ENCODE measurements at places on chromosomes 12 and 14.

DNA sequence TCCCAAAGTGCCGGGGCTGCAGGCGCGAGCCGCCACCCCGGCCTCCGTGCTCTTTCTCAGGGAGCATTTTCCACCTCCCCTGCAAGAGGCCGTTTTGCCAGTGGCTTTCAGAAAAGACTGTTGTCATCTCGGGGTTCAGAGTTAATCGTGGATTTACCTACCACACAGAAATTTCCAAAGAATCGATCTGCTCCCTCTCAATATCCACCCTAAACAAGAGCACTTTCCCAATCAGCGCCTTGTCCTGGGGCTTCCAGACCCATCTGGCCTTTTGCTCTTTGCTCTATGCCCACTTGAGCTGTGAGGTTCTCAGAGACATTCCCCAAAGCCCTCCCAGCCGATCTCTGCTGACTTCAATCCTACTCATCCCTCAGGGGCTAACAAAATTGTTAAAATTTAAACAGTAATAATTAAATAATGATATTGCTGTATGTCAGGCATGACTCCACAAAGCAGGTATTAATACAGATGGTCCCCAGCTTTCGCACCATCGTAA, 86.6 kb downstream of the NINJ2 start:
- DNase-seq, result no peak

GRCh38 chr14:33490555-33490954, 460.3 kb downstream of the EGLN3 start:
- DNase-seq, result no peak

- no peak for DNase-seq
Measured at GRCh38 chr12:65593239-65593701, 231.0 kb upstream of the HMGA2 start.

DNA sequence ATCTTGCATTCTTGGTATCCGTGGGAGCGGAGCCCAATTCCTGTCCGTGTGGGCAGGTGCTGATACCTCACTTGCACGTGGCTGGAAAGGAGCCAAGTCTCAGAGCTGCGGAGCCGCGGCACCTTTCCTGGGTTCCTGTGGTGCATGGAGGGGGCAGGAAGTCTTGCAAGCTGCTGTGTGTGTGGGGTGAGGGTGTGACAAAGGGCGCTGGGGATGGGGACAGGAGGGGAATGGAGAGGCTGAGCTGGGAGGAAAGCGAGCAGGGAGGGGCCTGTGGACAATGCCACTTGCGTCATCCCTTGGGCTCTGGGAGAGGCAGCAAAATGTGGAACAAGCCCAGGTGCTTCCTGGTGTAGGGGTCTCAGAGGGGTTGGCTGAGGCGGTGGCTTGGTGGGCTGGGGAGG, 86.7 kb downstream of the CALM1 start:
- no peak for DNase-seq

DNA sequence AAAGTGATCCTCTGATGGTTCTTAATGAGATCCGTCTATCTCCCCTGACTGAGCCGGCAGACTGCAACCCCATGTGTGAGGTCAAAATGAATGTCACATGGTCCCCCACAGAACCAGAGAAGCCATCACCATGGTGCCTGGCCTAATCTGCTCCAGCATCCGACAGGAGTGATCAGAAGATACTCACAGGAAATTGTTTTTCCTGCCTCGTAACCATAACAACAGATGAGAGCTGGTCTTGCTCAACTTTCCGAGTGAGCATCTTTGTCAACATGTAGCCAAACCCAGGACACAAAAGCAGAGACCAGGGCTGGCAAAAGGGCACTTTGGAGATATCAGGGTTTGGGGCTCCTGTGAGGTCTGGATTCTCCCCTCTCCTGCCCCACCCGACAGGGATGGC, 72.1 kb upstream of the C14orf180 start:
- no peak for DNase-seq

GRCh38 chr12:54991991-54992375, 7.4 kb upstream of the TESPA1 start:
- DNase-seq, result no peak

- DNase-seq, result no peak
Measured at GRCh38 chr14:94632305-94632590, 20.1 kb downstream of the SERPINA3 start.

DNA sequence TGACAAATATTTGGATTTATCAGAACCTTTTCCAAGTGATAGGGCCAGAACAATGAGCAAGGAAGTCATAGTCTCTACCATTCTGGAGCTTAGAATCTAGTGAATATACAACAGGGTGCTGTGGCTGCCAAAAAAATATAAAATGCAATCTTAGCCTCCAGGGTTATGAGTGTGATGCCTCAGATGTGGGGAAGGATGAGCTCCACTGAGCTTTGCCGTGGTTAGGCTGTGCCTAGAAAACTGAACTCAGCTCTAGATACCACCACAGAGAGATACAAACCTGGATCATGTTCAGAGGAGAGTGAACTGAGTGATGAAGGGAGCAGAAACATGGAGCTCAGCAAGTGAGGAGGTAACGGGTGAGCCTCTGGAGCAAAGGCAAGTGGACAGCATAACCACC, 138.1 kb upstream of the HIF1A start:
- no peak for DNase-seq

GRCh38 chr14:90495357-90496276, 98.8 kb downstream of the CALM1 start:
- no peak for DNase-seq

DNA sequence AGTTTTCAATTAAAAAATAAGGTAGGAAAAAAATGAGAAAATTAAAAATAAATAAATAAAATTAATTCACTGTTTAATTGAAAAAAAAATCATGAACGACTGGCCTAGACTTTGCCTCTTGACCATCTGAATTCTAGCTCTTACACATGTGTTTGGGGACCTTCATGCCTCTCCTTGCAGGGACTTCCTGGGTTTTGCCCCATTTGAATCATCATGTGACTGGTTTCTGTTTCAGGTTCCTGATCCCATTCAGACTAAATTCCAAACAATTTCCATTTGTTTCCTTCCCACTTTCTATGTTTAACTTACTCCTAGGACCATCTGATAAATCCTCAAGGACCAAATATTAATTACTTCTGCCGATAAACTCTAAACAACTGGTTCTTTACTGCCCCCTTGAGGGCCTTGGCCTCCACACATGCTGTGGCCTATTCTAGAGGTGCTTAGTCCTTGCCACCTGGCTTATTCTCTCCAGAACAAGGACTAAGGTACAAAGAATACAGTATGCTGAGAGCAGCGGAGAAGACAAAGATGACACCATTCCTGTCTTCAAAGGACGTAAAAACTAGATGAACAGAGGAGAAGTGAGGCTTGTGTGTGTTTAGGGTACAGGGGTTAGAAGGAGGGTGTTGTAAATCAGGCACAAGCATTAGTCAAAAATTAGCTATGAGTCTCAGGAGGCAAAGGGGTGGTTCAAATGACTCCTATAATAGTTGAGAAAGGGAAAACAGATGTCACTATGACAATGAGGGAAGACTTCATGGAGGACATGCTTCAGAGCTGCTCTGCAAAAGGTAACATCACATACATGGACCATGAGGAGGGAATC, 125.8 kb upstream of the AVPR1A start:
- DNase-seq, result no peak

DNA sequence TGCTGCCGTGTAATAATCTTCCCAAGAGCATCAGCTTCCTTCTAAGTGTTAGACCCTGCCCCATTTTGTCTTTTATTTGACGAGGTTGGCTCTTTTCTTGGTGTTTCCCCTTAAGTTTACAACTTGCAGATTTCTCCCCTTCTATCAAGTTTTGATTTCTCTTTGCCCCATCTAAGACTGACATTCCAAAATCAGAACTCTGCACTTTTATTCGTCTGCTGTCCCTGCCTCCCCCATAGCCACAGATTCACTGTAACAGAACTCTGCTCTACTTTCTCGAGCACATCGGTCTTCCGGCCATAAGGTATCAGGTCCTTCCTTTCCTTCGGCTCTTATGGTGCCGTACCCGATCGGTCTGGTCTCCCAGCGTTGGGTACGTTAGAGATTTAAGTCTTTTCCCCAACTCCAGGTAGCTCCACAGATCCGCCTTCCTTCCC, 563 bp downstream of the DCP1B start:
- no peak for DNase-seq

DNA sequence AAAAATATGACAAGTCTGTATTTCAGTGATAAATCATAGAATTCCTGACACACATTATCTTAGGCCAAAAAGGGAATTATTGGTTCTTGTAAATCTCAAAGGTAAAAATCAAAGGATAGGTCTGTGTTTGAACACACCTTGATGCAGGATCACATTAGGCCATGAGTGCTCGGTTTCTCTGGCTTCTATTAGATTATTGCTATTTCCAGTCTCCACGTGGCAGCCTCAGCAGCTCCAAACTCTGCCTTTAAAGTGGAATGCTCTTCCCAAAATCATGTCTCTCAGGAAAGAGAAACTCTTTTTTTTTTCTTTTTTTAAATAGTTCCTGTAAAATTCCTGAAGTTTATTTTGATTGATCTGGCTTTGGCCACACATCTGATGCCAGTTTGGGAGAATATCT, 105.6 kb upstream of the FRMD6 start:
- DNase-seq, result no peak

- DNase-seq, result no peak
Measured at GRCh38 chr12:132194056-132194455, 49.8 kb downstream of the NOC4L start.

- no peak for DNase-seq
Measured at GRCh38 chr14:42929806-42930480, 1323.3 kb downstream of the LRFN5 start.

DNA sequence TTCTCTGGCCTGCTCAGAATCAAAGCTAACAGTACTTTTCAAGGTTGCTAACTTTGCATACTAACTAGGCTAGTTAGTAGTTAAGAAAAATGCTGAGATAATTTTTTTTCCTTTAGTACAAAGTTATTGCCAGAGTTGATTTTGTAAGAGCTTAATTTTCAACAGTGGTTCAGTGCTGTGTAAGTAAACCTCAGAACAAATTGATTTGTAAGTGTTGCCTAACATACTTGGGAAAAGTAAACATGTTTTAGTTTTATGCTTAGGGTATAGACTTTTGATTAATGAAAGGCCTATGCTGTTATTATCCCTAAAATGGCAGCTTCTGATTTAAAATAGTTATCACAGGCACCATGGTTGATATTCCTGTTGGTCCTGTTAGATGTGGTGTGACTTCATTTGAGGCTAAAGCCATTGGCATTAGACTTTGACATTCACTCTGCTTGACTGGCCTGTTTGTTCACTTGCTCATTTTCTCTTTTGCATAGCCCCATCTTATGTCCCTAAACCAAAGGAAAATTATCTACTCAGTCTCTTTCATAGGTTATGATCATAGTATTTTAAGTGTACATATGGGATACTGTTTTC, 5.2 kb downstream of the CMAS start:
- DNase-seq, result no peak
